ENCODE measurements at places on chromosomes 5 and 9.

GRCh38 chr9:72454871-72455491 lies 66.4 kb upstream of the TMC1 start:
- no peak for DNase-seq

- no peak for DNase-seq
These were observed 36.2 kb upstream of the UBAC1 start for GRCh38 chr9:135997090-135998015.

GRCh38 chr9:92654481-92655301 lies 15.2 kb downstream of the IPPK start:
- no peak for DNase-seq

- no peak for DNase-seq
These were observed 101.6 kb upstream of the APC start for GRCh38 chr5:112635771-112636731.

- no peak for DNase-seq
These were observed 610 bp downstream of the PSIP1 start for GRCh38 chr9:15509931-15510788.

- no peak for DNase-seq
These were observed 26.7 kb upstream of the ECM2 start for GRCh38 chr9:92562461-92562967.

DNA sequence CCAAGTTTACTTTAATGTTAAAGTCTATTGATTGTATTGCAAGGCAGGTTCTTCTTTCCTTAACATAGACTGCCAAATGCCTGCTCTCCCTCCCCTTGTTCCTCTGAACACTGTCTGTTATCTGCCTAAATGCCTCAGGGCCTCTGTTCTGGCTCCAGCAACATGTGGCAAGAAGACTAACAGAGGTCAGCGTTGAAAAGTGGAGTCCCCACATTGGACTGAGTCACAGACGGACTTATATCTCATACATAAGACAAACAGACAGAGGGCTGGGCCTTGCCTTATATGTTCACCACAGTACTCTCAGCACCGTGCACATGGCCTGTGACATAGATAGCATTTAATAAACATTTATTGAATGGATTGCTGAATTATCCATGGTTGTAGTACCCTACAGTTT lies 91.4 kb downstream of the TSSK1B start:
- DNase-seq, result no peak

GRCh38 chr5:174078416-174078815 lies 32.9 kb downstream of the NSG2 start:
- no peak for DNase-seq

DNA sequence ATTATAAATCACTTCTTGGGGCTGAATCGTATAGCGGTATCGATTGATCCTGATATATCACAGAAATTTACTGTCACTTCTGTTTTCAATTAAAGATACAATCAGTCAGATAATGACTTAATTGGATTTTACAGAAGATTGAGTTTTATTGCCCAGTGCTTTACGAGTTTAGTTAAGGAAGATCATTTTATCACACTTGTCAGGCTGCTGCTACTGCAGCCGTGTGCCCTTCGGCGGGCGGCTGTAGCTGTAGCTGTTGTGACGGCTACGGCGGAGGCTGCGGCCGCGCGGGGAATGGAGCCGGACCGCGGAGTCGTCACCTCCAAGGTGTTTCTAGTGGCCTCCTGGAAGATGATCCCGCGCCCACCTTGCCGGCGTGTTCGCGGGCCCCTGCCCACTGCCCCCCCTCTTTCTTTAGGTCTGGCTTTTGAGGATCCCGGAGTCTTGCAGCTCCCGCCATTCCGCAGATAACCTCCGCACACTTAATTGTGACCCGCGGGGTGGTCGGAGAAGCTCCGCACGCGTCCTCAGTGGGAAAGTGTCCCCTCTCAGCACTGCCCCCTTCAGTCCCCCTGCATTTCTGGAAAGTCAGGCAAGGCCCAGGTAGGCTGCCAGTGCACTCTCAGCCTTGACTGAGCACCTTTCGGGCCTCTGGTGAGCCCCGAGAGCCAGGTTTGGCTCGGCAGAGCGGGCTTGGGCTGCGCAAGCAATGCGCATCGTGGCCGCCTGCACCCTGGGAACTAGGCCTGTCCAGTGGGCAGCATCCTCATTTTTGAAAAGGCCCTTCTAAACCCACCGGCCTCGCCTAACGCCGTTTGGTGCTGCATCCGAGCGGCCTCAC lies 6.9 kb upstream of the DMRT3 start:
- no peak for DNase-seq

DNA sequence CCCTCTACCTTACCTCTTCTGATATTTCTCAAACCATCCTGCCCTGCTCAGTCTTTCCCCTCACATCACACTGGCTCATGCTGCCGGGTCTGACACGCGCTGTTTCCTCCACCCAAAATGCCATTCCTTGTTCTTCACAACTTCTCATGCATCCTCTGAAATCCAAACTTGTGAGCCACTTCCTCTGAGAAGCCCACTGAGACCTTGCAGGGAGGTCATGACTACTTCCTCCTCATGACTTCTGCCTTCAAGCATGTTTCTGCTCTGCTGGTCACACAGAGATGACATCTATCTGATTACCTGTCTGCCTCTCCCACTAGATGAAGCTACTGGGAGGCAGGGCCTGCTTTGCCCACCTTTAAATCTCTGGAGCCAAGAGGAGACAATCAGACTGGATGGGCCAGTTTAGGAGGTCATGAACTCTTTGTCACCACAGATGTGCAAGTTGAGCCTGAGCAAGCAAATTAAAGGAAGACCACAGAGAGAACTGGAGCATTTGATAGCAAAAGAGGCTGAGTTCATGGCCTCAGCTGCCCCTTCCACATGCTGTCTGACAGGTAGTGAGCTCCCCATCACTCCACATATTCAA lies 119.8 kb upstream of the TBC1D2 start:
- no peak for DNase-seq

GRCh38 chr9:89863837-89864236 lies 259.0 kb downstream of the GADD45G start:
- DNase-seq, result no peak

Measured in GOT3 (cell line).